ENCODE measurements at places on chromosomes 5 and 9.

GRCh38 chr5:57454896-57455295 is 27.7 kb downstream of the ACTBL2 start:
- DNase-seq = no peak

DNA sequence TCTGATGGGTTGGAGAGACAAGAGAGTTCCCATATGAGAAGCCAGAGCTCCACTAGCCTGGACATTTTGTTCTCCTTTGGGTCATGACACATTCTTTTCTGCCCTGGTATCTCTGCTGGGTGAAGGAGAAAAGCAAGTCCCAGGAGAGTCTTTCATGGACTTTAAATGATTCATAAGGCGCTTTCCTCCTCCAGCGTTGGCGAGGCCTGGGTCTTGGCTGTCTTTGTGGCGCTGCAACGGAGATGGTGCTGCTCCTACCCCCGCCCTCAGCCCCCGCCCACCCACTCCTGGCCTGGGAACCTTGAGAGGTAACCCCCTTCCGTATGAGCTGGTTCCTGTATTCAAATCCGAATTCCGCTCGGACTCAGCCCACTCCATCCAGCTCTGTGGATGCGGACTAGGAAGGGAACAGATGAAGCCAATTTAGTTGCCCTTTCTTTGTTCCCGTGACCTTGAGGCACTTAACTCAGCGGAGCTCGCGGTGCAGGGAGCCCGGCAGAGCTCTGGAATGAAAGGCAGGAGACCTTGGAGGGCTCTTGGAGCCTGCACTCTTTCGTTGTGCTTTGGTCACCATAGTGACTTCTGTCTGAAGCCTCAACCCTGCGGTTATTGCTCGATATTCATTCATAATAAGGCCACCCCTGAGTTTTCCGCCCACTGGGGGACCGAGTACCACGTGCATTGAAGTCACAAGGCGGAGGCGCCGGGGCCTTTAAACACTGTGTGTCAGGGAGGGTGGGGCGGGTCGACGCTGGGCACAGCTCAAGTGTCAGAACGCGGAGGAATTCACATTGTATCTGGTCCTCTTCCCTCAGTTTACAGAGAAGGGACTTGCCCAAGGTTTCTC is 14.0 kb upstream of the PWWP2A start:
- DNase-seq = no peak

DNA sequence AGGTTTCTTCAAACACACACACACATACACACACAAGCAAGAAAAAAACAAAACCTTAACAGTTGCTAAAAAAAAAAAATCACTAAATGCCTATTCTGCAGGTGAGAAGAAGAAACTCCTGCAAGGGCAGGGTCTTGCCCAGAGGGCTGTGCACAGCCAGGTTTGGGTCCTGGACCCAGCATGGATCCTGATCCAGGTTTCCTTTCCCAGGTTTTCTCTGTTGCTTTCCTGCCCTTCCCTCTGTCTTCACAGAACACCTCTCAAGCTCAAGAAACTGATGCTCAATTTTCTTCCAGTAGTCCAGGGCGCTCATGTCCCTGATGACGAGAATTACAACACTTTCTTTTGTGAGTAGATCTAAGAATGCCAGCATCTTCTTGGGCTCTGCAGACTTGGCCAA is 136.6 kb downstream of the PAX5 start:
- DNase-seq = no peak

- DNase-seq = no peak
Observed at GRCh38 chr9:37218800-37219425, 98.5 kb downstream of the ZCCHC7 start.

GRCh38 chr9:70601000-70601951 is 186.8 kb upstream of the KLF9 start:
- no peak for DNase-seq

DNA sequence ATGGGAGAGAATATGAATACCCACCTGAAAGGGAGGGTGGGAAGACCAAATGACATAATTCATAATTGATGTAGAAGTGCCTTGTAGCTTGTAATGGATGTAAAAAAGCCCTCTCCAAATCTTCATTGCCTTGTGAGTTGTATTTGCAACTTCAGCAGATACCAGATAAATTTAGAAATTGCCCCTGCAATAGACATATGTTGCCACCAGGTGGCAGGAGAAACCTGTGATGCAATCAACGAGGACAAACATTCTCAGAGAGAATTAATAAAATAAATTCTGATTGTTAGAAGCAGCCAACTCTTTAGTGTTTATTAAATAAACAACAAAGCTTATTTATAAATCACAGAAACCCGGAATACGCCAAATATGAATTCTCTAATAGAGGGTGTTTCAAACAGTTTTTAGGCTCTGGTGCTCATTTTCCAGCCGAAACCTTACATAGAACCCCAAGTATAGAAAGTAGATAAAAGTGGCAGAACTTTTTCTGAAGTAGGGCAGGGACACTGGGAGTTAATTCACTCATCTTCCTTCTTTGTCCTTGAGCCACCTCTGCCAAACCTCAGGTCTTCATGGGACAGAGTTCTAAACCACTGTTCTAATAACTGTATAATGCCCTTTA is 147.8 kb downstream of the TMEM38B start:
- no peak for DNase-seq

- no peak for DNase-seq
Observed at GRCh38 chr9:131759017-131759647, 19.3 kb upstream of the RAPGEF1 start.

GRCh38 chr9:101509572-101509971 is 24.1 kb upstream of the RNF20 start:
- DNase-seq = no peak

- peak; percentile 36 for DNase-seq
Observed at GRCh38 chr5:133052317-133053175, 733 bp downstream of the HSPA4 start.

DNA sequence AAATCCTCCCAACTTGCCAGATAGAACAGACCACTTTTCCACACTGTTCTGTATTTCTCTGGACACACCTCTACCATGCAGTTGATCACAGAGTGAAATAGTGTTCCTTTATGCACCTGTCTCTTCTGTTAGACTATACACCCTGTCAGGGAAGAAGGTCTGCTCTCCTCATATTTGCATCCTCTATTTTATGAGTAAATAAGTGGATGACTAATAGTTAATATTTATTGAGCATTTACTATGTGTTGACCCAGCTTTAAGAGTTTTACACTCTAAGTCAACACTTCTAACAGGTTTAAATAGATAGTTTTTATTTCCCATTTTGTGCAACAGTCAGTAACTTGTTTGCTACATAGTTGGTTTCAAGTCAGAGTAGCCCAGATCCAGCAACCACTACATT is 452.8 kb upstream of the MPDZ start:
- no peak for DNase-seq

DNA sequence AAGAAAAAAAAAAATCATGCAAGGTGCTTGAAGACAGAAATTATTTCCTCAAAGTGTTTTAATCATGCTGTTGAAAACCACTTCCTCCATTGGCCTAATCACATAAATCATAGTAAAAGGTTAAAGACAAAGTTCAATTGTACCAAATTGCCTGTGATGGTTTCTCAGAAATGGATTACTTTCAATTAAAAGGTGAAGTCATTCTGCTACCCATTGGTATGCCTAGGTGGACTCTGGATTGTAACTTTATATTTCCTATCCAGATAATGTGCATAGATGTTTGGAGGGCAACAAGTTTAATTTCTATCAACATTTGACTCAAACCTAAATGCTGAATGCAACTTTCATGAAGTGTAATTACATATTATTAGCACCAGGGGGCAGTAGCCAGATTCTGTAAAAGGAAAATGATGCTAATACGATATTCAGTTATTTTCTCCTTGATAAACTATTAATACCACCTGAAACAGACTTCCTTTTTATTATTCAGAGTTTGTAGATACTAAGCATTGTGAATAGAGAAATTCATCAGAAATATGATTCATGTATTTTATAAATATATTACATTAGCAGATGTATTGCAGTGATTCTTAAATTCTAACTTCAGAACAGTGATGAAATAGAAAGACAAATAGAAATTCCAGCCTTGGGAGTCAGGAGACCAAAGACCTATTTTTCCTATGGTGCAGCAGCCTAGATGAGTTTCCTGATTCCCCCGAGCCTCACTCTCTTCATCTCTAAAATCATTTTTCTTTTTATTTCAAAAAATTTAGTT is 148.2 kb downstream of the CAAP1 start:
- no peak for DNase-seq

- DNase-seq = no peak
Observed at GRCh38 chr9:104227108-104227507, 133.0 kb downstream of the SMC2 start.

- no peak for DNase-seq
Observed at GRCh38 chr5:36462295-36463021, 143.9 kb upstream of the SLC1A3 start.

DNA sequence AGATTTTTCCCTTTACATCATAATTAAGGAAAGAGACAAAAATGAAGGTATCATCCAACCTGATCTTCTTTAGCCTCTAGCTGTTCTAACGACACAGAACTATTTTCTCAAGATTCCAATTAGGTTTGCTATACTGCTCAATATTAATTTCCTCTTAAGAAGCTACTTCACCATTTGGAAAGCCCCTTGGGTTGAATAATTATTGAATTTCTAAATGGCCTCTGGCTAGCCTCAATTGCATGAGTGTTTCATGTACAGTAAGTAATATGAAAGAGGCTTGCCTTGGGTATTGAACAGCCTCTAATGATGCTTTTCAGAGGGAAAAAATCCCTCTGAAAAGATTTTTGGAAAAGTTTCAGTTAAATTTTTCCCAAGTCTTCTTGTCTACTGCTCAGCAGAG is 3.7 kb upstream of the MOB3B start:
- no peak for DNase-seq

DNA sequence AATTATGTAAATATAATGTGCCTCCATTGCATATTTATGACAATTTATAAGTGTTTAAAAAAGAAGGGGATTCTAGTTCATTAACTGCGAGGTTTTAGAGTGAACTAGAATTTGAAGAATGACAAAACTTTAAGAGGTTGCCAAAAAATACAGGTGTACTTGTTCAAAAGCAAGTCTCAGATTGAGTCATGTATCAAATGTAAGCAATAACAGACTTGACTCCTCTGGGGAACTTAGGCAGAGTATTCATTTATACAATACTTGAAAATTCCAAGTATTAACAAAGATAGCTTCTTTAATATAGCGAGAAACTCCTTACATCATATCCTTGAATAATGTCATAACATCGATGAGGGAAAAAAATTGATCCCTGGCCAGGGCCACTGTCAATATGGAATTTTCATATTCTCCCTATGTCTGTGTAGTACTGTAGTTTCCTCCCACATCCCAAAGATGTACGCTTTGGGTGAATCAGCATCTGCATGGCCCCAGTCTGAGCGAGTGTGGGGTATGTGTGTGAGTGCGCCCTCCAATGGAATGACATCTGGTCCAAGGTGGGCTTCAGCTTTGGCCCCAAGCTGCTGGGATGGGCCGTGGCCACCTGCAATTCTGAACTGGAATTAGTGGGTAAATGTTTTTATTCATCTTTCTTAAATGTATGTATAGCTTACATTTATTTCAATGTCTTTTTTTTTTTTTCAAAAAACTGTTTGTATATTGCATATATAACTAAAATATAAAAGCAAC is 70.1 kb downstream of the RIC1 start:
- no peak for DNase-seq

DNA sequence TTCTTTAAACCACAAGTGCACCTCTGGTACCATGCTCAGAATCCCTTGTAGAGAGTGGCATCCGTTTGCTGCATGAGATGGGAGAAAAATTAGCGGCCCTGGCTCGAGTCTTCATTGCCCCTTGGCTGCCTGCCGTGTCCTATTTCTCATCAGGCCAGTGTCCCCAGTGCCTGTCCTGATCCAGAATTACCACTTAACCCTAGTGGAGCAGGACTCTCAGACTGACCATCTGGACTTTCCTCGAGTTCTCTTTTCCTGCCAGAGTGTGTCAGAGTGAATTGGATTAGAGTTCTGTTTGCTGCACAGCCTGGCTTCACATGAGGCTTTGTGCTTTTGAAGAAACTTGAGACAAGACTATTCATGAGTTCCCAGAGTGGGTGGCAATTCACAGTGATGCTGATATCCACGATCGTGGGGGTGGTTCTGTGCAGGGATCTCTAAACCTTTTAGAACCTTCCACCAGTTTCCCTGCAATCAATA is 92.6 kb downstream of the C9orf152 start:
- DNase-seq = no peak

DNA sequence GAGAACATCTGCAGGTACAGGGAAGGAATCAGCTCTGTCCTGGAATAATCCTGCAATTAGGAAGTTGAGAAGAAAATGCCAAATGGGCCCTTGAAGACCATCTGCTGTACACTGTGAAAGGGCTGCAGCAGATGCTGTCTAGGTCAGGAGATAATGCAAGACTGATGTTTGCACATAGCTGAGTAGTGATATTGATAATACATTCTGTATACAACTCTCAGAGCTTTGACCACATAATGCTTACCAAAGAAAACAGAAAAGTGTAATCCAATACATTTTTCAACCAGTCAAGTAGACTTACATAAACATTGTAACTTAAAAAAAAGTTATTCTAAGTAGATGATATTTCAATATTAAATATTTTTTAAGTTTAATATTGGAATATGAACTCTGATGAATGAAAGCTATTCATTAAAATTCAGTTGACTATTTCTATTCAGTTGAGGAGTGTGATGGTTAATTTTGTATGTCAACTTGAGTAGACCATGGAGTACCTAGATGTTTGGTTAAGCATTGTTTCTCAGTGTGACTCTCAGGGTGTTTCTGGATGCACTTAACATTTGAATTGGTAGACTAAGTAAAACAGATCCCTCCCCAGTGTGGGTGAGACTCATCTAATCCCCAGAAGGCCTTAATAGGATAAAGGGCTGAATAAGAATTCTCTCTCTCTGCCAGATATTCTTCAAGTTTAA is 380.1 kb upstream of the PRR16 start:
- no peak for DNase-seq

Measured in stimulated activated CD8-positive, alpha-beta memory T cell treated with anti-CD3 and anti-CD28 coated beads, Interleukin-15, amount 100 ng/mL, for 24 hours (primary cell).